Endothelial cell of umbilical vein (primary cell): ENCODE measurements at places on chromosomes 13 and 19. TPM values are rescaled to one million over a fixed set of nuclear protein-coding genes. Genes with fewer than 3 reads are reported as not detected.

The ZNF793 gene
- total RNA-seq: 0.78 and 3.8 TPM in 2 replicates

The APOC1 gene
- 5.0 and 11.4 TPM in 2 replicates for total RNA-seq

The RASAL3 gene
- total RNA-seq: 4.1 and 4.3 TPM in 2 replicates

The CEACAM8 gene
- total RNA-seq: not detected in 2 replicates

The ZNF208 gene
- not detected in 2 replicates for total RNA-seq

The RNASEH2B gene
- 24.4 and 25.1 TPM in 2 replicates for total RNA-seq
